ENCODE measurements at places on chromosomes 3 and 15.

- DNase-seq = peak; percentile 92
Observed at GRCh38 chr3:146503461-146504202, 34.3 kb upstream of the PLSCR2 start.

DNA sequence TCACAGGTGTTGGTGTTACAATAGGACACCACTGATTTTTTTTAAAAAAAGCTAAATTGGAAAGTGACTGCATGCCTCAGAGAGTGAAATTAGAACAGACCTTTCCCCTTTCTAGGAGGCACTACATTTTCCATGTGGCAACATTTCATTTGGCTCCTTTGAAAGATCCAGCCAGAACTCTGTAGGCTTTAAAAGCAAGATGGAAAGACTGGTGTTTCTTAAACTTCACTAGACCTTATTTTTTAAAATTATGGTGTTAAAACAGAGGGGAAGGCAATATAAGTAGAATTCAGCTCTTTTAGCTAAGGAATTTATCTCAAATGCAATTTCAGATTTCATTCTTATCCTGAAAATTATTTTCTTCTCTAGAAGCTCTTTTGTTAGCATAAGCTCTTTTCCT is 317.6 kb upstream of the TGFBR2 start:
- DNase-seq = no peak

DNA sequence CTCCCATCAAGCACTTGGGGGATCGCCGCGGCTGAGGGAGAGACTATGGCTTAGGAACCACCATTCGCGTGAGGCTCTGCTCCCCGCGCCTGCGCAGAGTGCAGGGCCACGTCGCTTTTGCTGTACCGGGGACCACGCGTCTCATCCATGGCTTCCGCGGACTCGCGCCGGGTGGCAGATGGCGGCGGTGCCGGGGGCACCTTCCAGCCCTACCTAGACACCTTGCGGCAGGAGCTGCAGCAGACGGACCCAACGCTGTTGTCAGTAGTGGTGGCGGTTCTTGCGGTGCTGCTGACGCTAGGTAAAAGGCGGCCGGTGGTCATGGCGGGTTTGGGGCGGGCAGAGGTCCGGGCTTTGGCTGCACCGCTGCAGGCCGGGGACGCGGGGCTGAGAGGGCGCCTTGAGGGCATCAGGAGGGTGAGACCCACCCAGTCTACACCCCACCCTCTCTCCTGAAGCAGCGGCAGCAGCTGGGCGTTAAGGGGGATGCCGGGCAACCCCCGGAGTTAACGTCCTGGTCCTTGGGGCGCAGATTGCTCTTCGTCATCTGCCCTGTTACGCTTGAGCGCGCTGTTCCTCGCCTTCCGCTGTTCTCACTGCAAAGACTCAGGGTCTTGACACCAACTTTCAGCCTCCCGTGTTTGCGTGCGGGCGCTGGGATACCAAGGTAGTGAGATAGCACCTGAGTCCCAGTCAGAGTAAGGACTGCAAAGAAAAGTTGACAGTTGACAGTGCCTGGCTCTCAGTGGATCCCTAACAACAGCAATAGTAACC is at the start of gene SRPRB:
Gene SRPRB (plus strand): TSS at position 114 of the 774 bp plus-strand sequence. CDS start 34 bp downstream, at position 148.
- DNase-seq = peak; percentile 93

GRCh38 chr15:67783303-67783702 is 42.0 kb upstream of the SKOR1 start:
- DNase-seq = no peak

DNA sequence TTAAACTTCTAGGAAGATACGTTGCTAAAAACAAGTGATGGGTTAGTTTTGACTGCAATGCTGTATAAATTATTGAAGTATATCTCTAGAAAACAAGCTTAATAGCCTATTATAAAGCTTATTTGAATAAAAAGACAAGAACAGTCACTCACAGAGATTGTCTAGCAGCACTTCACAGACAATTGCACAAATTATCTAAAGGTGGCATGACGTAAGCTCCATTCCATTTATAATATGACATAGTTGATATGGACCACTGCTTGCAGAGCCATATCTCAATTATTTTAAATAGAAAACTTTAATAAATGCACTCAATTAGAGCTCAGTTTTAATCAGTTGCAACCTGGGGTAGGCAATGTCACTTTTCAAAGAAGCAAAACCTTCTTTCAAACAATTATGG is 319.9 kb upstream of the GBE1 start:
- no peak for DNase-seq

DNA sequence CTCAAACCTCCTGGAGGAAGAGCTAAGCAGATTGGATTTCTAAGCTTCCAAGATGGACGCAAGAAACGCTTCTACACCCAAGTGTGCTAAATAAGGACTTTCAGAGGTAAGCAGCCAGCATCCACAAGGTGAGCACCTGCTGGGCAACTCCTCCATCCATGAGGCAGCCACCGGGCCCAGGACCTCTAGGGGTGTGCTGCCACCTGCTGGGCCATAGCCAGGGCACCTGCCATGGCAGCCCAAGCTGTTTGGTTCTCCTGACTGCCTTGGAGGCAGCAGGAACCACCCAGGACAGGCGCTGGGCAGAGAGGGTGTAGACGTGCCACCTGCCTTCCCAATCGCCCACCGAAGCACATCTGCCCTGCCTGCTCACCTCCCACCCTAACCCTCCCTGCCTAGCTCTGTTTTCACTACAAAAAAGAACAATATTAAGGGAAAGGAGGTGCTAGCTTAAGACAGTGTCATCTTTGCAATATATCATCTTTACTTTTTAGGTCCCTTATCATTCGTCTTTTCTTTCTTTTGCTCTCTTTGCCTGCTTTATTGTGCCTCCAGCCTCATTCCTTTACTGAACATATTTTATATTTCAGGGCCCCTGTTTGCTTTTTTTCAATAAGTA is 12.9 kb downstream of the C15orf62 start:
- DNase-seq = no peak
